Esophagus muscularis mucosa (tissue), 4 donors: ENCODE measurements at places on chromosomes 2 and 18. TPM values are rescaled to one million over a fixed set of nuclear protein-coding genes. Genes with fewer than 3 reads are reported as not detected.

DNA sequence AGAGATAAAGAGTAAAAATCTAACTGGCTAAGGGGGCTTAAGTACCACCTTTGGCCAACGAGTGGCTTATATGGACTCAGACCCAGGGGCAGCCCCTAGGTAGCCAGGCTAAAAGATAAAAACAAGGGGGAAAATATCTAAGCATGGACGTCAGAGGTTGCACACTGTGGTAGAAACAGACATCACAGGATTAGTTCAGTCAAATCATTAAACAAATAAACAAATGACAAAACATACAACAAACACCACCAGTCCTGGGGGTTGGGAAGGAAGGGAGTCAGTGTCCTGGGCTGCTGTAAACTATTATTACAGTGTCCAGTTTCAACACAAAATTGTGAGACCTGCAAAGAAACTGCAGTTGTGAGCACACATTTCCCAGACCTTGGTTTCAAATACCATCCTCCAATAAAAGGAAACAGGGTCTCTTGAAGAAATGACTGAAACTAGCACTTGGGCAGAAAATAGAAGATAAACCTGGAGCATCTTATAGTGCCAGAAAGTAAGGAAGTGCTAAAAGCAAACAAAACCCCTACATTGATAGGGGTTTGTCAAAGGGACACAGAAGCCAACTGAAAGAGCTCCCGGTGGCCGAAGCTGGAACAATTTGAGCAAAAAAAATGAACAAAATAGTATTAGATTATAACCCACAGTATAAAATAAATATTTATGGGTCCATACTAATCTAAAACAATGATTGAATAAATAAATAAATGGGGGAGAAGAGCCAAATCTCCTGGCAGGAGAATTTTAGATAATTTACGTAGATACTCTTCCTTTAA is 154.8 kb upstream of the KLF7 start:
- H3K36me3 ChIP-seq: no peaks in the 10 kb centered on the region
- DNase-seq: no peak
- H3K27ac ChIP-seq: no peak overlapping the region
- H3K27me3 ChIP-seq: no peaks in the 10 kb centered on the region
- no peak overlapping the region for H3K4me3 ChIP-seq
- no peaks in the 10 kb centered on the region for H3K4me1 ChIP-seq

DNA sequence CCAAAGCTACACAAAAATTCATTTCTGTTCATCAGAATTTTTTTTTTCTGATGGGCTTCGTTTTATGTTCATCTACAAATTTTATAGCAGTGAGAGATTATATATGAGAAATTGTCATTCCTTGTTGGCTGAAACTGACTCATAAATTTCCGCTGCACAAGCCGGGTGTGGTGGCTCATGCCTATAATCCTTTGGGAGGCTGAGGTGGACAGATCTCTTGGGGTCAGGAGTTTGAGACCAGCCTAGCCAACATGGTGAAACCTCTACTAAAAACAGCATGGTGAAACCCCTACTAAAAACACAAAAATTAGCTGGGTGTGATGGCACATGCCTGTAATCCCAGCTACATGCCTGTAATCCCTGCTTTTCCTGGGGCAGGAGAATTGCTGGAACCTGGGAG is 72.0 kb downstream of the PLEKHM3 start:
- no peak for DNase-seq
- no peaks in the 10 kb centered on the region for H3K36me3 ChIP-seq
- no peaks in the 10 kb centered on the region for H3K27me3 ChIP-seq
- no peak overlapping the region for H3K4me3 ChIP-seq

- no peak for DNase-seq
- no peaks in the 10 kb centered on the region for H3K4me1 ChIP-seq
- no peaks in the 10 kb centered on the region for H3K36me3 ChIP-seq
- no peak overlapping the region for H3K27ac ChIP-seq
- no peaks in the 10 kb centered on the region for H3K27me3 ChIP-seq
Observed at GRCh38 chr2:9018109-9018508, 14.6 kb upstream of the MBOAT2 start.

SLC4A3 gene
- total RNA-seq: 20.0 TPM

NDC80 gene
- 0.42 TPM for total RNA-seq

SYT4 gene
- total RNA-seq: 0.69 TPM

UGT1A3 gene
- not detected for total RNA-seq

ZNF804A gene
- not detected for total RNA-seq

GRCh38 chr2:122255924-122256323 is 500.5 kb downstream of the TSN start:
- H3K4me1 ChIP-seq: no peaks in the 10 kb centered on the region
- H3K36me3 ChIP-seq: no peaks in the 10 kb centered on the region
- DNase-seq: no peak
- no peak overlapping the region for H3K27ac ChIP-seq
